ENCODE measurements at places on chromosomes 5 and 9.

- no peak for DNase-seq
These were observed 620.6 kb upstream of the CDH18 start for GRCh38 chr5:20608567-20608966.

DNA sequence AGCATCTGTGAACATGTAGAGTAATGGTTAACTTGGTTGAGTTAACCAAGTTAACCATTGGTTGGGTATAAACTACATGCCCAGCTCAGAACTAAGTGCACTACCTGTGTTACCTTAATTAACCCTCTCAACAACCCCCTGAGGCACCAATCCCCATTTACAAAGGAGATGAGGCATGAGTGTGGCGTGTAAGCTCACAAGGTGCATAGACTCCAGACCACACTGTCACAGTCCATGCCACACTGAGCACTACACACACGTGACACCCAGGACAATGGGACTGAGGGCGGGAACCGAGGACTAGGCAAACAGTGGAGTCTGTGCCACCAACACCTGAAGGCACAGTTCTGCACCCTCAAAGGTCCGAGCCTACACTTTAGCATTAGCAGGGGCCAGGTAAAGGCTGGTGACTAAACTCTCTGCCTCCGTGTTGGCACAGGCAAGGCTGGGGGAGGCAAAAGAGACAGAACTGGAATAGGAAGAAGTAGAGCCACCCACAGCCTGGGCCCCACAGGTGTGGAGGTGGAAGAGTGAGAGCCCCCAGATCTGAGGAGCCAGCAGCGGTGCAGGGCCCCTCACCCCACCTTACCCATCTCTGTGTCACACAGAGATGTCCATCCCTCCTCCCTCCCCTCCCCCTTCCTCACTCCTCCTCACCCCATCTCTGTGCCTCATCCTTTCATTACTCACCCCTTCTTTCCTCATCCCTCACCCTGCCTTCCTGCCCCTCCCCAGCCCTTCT, 2.2 kb upstream of the DNAJB5 start:
- DNase-seq = no peak

DNA sequence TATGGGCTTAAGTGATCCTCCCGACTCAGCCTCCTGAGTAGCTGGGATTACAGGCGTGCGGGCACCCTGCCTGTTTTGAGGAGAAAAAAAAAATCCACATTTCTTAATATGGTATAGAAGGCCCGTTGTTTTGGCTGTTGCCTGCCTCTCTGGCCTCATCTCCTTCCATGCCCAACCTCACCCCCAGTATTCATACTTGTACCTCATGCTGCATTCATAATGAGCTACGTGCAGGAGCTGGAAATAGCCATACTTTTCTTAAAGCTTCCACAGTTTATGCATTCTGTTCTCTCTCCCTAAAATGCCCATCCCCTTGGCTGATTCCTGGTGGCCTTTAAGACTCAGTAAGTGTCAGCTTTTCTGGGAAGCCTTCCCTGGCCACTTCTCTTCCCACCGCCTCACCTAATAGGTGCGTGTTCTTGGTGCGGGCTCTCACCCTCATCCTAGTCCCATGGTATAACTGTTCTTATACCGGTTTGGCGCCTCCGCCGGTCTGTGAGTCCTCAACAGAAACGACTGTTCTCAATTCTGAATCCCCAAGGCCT, 2.1 kb upstream of the TPM2 start:
- DNase-seq = no peak

DNA sequence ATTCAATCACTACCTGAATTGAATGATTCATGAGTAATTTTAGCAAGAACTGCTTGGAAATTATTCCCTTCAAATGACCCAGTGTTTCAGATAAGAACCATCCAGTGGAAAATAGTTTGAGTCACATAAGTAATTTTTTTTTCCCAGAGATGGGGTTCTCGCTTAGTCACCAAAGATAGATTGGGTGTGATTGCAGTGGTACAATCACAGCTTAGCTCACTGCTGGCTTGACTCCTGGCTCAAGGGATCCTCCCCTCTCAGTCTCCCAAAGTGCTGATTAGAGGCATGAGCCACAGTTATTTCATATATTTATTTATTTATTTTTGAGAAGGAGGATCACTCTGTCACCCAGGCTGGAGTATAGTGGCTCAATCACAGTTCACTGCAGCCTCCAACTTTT, 574.5 kb upstream of the ARRDC3 start:
- DNase-seq = peak; percentile 70

GRCh38 chr5:139378101-139378825, 4.8 kb downstream of the SLC23A1 start:
- DNase-seq = no peak

GRCh38 chr5:172969921-172970320, 10.7 kb downstream of the RPL26L1 start:
- DNase-seq = no peak

GRCh38 chr5:178895615-178896571, at the start of gene ZFP2:
TSS of gene ZFP2 (plus strand) at chr5:178895913. CDS start at chr5:178931314, 35,401 bp downstream.
- peak; percentile 28 for DNase-seq

DNA sequence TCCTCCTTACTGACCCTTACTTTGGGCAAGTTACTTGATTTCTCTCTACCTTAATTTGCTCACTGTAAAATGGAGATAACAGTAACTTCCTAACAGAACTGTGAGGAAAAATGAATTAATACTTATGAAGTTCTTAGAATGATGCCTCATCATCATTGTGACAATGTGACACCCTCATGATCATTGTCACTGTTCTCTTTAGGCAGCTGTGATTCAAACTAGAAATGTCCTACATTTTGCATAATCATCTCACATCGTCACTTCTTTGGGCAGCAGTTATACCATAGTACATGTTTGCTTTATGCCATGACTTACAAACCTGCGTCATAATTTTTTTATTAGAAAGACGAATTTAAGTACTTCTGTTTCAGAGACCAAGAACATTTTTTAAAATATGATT, 9.7 kb downstream of the SLC30A5 start:
- no peak for DNase-seq

DNA sequence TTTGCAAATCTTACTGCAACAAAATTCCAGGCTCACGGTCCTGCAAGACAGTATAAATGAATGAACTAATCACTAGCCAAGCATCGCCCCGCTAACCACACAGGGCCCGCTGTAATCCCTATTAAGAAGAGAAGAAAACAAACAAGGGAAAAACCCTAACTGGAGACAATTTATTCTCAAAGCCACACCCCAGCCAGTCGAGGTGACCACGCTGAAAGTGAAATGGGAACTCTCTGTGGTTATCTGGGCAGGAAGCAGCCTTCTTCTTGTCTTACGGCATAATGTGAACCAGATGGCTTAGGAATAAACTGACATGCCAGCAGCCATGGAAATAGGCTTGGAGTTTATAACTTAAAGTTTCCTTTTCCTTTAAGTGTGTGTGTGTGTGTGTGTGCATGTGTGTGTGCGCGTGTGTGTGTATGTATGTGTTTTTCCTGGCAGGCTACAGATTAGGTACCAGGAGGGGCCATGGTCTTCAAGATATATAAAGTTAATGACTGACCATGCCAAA, 120.2 kb downstream of the SEMA6A start:
- peak; percentile 88 for DNase-seq

DNA sequence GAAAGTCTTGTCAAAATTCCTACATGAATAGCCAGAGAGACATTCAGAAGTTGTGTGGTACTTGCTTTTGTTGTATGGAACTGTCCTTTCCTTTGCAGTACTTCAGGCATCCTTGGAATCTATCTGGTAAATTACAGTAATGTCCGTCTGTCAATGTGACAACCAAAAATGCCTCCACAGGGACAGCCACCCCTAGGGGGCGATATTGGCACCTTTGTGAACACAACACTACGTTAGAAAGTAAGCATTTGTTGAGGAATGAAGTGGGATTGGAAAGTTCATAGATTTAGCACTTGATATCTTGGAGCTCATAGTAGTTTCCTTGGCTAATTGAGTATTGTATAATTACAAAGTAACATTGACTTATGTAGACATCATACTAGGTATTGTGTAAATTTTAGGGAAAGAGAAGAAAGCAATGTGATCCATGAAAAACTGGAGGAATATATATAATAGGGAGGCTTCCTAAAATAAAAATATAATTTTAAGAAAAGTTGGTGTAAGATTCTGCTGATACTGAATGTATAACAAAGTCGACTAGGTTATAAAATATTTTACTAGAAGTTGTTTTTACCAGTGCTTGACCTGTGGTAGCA, 32.7 kb downstream of the TMEFF1 start:
- peak; percentile 62 for DNase-seq

DNA sequence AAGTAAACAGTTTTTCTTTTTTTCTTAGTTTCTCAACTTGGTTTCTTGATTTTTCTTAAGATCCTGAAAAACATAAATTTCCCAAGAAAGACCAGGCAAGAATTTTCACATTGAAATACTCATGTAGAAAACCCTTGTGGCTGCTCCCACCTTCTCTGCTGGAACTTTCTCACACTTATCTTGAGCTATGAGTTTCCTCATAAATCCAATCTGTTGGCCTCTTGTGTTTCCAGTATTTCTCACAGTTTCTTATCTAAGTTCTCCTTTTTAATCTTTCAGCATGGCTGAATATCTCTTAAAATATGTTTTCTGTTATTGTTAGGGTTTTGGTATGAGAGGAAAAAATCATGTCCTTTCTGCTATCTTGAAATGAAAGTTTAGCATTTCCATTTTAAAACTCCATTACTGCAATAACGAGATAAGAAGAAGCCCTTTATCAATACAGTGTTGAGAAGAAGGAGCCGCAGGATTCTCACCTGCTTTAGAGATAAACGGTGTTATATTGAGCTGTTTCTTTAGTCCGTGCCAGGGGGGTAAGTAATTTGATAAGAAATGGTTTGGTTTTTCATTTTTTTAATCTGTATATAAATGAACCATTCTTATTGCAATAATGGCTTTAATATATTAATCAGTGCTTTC, 89.3 kb downstream of the ALDH1A1 start:
- DNase-seq = no peak

- DNase-seq = peak; percentile 38
These were observed 419.6 kb downstream of the KDM4C start for GRCh38 chr9:7177383-7177782.

DNA sequence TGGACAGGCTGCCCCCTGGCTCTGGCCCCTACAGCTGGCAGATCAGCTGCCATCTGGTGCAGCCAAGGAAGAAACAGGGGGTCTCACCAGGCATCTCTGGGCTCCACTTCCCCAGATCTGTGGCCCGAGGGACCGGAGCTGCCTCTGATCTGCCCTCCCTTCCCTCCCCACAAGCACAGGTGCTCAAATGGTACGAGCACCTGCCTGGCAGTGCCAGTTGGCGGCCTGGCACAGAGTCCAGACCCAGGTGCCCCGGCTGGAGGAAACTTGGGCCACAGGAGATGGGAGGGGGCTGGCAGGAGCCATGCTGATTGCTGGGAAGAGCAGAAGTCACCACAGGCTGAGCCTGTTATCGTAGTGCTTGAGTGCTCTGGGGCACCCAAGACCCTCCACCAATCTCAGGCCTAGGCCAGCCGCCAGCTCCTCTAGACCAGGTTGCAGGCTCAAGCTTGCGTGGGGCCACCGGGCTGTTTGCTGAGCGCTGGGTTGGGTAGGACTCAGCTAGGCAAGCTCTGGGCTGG, 5.0 kb upstream of the CAMK2A start:
- DNase-seq = no peak

GRCh38 chr9:10571699-10572098, 41.1 kb downstream of the PTPRD start:
- no peak for DNase-seq

GRCh38 chr5:34030048-34030447, 13.0 kb downstream of the C1QTNF3 start:
- DNase-seq = no peak

GRCh38 chr9:72695365-72695764, 174.0 kb downstream of the TMC1 start:
- DNase-seq = no peak

- no peak for DNase-seq
These were observed 38.7 kb downstream of the NKX2-5 start for GRCh38 chr5:173196133-173196952.

DNA sequence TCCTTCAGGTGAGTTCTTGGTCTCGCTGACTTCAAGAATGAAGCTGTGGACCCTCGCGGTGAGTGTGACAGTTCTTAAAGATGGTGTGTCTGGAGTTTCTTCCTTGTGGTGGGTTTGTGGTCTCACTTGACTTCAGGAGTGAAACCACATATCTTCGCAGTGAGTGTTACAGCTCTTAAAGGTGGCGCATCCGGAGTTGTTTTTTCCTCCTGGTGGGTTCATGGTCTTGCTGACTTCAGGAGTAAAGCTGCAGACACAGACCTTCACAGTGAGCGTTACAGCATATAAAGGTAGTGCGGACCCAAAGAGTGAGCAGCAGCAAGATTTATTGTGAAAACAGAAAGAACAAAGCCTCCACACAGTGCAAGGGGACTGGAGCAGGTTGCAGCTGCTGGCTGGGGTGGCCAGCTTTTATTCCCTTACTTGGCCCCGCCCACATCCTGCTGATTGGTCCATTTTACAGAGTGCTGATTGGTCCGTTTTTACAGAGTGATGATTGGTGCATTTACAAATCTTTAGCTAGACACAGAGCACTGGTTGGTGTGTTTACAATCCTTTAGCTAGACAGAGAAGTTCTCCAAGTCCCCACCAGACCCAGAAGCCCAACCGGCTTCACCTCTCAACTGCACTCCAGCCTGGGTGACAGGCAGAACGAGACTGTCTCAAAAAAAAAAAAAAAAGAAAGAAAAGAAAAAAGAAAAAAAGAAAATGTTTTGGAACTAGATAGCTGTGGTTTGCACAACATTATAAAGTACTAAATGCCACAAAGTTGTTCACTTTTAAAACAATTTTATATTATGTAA, 9.1 kb upstream of the ERMP1 start:
- peak; percentile 22 for DNase-seq
